ENCODE measurements at places on chromosomes 1 and 21.

GRCh38 chr1:202745323-202745888, 35.2 kb upstream of the SYT2 start:
- no peaks in the 10 kb centered on the region for H3K4me1 ChIP-seq
- no peak overlapping the region for H3K4me3 ChIP-seq
- DNase-seq = no peak

- H3K27me3 ChIP-seq = no peaks in the 10 kb centered on the region
- no peak overlapping the region for H3K27ac ChIP-seq
- H3K36me3 ChIP-seq = no peaks in the 10 kb centered on the region
- H3K4me3 ChIP-seq = no peak overlapping the region
- DNase-seq = no peak
- no peaks in the 10 kb centered on the region for H3K4me1 ChIP-seq
Measured at GRCh38 chr1:78061825-78062523, 16.2 kb downstream of the GIPC2 start.

GRCh38 chr1:83776913-83777757, 221.8 kb downstream of the TTLL7 start:
- H3K4me3 ChIP-seq = no peak overlapping the region
- no peaks in the 10 kb centered on the region for H3K27me3 ChIP-seq
- H3K27ac ChIP-seq = no peak overlapping the region
- H3K36me3 ChIP-seq = no peaks in the 10 kb centered on the region
- DNase-seq = no peak

DNA sequence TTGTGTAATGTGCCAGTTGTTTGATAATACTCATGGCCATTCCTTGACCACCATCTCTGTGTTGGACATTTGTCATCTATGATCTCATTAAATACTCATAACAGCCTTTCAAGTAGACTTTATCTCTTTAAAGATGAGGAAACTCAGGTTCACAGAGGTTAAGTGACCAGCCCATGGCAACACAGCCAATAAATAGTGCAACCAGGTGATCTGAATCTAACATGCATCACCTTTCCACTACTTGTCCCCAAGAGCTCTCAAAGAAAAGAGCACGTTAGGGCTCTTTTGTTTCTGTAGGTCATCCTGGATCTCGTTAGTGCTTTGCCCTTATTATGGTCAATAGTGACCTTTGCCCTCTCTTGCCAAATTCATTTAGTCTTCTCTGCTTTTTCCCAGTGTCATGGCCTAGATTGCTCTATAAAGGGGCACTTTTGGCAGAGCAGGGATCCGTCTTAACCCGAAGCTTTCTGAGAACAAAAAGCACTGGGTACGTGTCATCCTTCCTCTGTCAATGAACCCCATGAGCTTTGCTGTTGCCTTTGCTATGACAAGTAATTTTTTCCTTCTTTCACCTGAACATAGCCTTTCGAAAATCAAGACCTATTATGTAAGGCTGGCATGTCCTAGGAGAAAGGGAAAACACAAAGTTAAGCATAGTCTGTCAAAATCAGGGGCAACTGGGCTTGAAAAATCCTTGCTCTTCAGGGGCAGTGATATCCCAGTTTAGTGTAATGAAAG, 88.0 kb upstream of the PLXNA2 start:
- H3K27ac ChIP-seq = no peak overlapping the region
- no peaks in the 10 kb centered on the region for H3K4me1 ChIP-seq
- no peaks in the 10 kb centered on the region for H3K36me3 ChIP-seq
- H3K4me3 ChIP-seq = no peak overlapping the region
- no peaks in the 10 kb centered on the region for H3K27me3 ChIP-seq

DNA sequence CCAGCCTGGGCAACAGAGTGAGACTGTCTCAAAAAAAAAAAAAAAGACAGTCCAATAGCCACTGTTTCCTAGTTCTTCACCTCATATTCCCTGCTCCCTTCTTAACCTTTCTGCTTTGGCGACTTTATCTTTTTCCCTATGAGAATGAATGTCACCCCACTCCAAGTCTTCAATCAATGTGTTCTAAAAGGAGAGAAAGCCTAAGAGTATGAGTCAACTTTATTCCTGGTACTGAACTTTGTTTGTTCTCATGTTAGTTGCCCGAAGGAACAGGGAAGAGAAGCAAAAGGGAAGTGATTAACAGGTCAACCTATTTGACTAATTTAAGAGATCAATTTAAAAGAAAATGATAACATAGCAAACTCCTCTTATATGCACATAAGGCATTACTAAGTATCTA, 39.9 kb upstream of the SLC16A1 start:
- H3K4me1 ChIP-seq = no peaks in the 10 kb centered on the region
- H3K27ac ChIP-seq = no peak overlapping the region
- H3K36me3 ChIP-seq = no peaks in the 10 kb centered on the region

DNA sequence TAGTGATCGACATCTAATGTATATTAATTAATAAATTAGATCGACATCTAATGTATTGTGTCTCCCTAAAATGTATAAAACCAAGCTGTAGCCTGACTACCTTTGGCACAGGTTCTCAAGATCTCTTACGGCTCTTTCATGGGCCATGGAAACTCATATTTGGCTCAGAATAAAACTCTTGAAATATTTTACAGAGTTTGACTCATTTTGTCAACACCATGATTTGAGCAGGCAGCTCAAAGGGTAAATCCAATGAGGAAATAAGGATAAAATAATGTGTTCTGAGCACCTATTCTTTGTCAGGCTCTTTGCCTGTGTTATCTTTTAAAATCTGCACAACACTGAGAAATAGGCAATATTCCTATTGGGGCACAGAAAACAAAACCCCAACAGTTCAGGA, 223.4 kb upstream of the DUSP10 start:
- no peak for DNase-seq
- no peak overlapping the region for H3K4me3 ChIP-seq
- H3K4me1 ChIP-seq = peaks cover 8% of the 10 kb centered on the region
- no peak overlapping the region for H3K27ac ChIP-seq
- no peaks in the 10 kb centered on the region for H3K27me3 ChIP-seq

DNA sequence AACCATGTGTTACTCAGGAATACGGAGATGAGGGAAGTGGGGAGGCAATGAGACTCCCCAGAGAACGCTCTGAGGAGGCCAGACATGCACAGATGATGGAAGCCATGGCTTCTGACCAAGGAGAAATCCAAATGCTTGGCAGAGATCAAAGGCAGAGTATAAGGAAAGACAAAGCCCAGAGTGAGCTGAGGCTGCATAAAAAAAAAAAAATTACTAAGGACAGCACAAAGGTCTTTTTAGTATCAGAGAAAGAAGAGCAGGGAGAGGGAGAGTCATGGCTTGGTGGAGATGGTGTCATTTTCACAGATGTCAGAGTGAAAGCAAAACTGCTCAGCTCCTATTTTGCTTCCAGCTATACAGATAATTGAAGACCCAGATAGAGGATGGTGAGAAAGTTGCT, 8.1 kb upstream of the NCF2 start:
- no peaks in the 10 kb centered on the region for H3K27me3 ChIP-seq
- no peaks in the 10 kb centered on the region for H3K36me3 ChIP-seq
- no peaks in the 10 kb centered on the region for H3K4me1 ChIP-seq
- H3K4me3 ChIP-seq = no peak overlapping the region
- H3K27ac ChIP-seq = no peak overlapping the region

- DNase-seq = no peak
- no peaks in the 10 kb centered on the region for H3K36me3 ChIP-seq
- H3K4me3 ChIP-seq = no peak overlapping the region
- H3K4me1 ChIP-seq = no peaks in the 10 kb centered on the region
Measured at GRCh38 chr1:43509740-43510375, 20.8 kb upstream of the PTPRF start.

Data from CD4-positive, alpha-beta memory T cell (primary cell).